ENCODE measurements at places on chromosomes 1 and 21.
A peak's percentile ranks its signal among the peaks of the same experiment; 100 is the strongest.

GRCh38 chr21:33562389-33562788, 19.6 kb downstream of the SON start:
- no peak for DNase-seq

DNA sequence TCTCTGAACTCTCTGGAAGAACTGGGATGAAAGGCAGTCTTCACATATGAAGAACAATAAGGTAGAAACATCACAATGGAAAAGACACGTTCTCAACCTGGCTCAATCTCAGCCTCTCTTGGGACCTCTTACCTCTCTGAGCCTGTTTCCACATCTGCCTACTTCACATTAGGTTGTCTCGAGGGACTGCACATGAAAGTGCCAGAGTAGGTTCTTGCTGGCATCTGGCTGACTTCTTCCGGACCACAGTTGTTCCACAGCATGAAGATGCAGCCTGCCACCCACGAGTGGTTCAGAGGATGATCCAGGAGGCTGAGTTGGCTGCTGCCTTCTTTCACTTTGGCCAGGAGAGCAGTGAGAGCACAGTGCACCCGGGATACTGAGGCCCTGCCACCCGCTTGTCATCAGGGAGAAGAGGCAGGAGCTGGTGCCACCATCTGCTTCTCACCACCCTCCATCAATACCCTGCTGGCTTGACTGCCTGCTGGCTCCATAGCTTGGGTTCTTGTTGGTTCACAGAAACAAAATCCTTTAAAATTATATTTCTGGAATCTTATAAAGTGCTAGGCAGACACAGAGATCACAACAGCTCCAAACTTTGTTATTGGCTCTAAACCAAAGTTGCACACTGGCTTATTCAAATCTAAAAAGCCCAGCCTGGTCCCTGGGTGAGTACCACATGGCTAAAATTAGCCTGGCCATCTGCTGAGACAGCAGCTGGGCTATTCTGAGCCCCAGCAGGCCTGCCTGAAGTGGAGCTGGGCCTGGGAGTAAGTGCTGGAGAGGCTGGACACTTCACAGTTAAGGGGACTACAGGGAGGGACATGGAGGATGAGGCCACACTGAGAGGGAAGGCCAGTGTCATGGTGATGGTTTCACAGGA, 46.9 kb upstream of the LIN9 start:
- DNase-seq = peak; percentile 50

DNA sequence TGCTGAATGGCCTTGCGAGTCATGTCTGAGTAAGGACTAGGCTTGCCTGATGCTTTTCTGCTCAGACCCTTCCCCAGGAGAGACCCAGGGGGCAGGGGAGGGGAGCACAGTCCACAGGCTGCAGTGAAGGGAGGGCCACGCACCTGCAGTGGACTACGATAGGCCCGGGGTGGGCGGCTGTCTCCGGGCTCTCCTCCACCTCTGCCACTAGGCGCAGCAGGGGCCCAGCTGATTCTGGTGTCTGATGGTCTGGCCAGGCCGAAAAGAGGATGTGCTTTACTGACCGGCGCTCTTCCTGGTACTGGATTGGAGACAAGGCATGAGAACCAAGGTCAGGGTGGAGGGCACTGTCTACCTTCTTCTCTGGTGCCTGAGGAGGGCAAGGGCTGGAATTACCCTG, 7.9 kb upstream of the ARL8A start:
- DNase-seq = no peak

GRCh38 chr1:83922431-83922830, 76.5 kb downstream of the TTLL7 start:
- DNase-seq = no peak

DNA sequence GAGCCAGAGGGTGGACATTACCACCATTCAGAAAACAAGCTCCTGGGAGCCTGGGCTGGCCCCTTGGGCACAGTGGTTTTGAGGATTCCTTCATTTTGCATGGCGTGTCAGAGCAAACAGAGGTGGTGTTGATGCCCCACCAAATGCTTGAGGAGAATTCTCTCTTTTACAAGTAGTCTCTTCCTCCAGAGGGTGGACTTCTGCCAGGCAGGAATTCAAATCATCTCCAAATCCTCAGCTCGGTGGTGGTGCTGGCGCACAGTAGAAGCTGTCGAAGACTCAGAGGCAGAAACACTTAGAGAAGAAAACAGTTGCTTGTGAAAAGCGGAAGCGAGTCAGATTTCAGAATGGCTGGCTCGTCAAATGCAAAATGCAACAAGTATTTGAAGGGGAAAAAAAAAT, 3.4 kb upstream of the CHI3L1 start:
- no peak for DNase-seq

DNA sequence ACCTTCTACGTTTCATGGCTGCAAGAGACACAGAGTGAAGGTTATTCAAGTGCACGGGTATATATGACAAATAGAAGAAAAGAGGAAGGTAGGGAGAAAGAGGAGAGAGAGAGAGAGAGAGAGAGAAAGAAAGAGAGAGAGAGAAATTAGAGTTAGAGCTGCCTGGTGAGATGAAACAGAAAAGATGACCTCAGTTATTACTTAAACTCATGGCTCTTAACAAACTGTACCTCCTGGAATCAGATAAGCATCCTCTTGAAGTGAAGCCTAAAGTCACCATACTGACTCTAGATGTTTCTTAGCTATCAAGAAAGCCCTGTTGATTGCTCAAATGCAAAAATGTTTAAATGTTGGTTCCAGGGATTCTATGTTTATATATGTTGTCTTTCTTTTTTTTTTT, 597.7 kb upstream of the ZP4 start:
- DNase-seq = no peak

DNA sequence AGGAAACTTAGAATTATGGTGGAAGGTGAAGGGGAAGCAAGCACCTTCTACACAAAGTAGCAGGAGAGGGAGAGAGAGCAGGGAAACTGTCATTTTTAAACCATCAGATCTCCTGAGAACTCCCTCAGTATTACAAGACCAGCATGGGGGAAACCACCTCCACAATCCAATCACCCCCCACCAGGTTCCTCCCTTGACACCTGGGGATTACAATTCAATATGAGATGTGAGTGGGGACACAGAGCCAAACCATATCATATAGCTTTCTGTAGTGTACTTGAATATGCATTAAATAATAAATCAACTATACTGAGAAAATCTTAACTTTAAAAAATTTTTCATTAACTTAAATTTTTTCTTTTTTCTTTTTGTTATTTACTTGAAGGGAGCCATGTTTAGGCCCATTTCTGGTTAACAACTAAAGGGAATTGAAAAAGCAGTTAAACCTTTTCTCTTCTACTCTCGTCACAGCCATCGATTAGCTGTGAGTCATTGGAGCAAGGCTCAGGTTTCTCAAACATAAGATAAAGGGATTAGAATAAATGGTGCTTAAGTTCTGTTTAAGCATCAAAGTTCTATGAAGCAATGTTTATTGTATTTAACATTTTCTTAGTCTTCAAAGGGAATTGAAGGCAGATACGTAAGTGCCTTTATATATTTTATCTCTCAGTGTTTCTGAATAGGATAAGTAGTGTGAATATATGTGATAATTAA, 72.2 kb upstream of the DPT start:
- no peak for DNase-seq

DNA sequence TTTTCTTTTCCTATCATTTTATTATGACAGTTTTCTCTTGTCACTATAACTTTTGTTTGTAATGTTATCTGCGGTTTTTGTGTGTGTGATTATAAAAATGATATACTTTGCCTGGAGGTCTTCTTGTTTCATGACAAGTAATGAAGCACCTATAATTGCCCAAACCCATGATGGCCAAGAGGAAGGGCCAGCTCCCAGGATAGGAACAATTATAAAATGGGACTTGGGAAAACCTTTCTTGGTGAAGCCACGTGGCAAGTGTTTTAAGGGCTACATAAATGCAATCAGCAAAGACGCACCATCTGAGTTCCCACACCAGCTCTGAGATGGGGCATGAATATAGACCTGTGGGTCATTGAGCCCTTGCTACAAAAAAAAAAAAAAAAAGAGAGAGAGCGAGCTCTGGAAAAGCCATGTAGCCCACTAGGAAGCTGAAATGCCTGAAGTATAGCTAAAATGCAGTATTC, 462.6 kb upstream of the RUNX1 start:
- no peak for DNase-seq

DNA sequence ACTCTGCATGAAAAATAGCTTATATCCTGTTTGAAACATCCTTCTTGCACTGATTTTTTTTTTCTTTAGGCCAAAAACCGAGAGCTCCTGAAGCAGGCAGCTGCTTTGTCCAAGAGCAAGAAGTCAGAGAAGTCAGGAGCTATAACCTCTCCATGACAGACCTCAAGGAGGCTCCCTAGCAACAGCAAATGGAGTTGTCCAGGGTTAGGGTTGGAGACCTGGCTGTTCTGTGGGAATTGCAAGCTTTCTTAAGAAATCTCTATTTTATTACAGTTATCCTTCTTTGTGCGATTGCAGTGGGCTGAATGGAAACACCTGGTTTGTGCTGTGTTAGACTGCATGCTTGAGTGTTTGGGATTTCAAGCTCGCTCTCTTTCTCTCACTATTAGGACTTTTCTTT, 12.6 kb upstream of the STX12 start:
- DNase-seq = no peak

DNA sequence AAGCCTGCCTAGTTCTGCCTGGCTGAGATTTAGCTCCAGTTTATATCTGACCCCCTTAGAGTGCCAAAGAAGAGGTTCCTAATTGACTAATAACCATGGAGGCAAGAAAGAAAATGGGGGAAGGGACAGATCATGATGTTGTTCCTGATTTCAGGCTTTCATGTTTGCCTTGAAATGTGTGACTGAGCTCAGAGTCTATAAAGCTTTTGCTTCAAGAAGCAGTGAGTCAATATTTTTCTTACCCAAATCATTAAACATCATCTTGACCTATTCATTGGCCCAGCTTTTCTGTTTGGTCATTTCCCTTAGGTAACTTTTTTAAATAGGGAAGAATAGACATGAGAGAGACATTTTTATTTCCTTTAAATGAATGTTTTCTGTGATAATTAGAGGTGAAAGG, 55.9 kb downstream of the HHAT start:
- DNase-seq = no peak

- no peak for DNase-seq
Measured at GRCh38 chr21:19198801-19199200, 795.2 kb upstream of the TMPRSS15 start.

DNA sequence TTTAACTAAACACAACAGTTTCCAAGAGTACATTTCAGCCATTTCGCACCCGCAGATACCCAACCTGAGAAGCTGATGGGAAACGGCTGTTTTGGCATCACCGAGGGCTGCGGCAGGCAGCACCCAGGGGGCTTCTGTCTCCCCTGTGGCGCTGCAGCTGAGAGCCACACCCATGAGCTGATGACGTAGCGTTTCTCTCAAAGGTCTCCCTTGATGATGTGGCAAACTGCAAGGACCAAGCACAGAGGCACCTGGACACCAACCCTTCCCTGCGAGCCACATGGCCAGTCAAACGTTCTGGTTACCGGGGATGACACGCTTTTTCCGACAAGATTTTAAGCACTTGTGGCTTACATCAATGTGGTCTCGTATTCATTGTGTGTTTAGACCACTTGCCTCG, 150.8 kb upstream of the ERG start:
- DNase-seq = no peak

- DNase-seq = no peak
Measured at GRCh38 chr21:31887391-31887841, 14.6 kb downstream of the HUNK start.

DNA sequence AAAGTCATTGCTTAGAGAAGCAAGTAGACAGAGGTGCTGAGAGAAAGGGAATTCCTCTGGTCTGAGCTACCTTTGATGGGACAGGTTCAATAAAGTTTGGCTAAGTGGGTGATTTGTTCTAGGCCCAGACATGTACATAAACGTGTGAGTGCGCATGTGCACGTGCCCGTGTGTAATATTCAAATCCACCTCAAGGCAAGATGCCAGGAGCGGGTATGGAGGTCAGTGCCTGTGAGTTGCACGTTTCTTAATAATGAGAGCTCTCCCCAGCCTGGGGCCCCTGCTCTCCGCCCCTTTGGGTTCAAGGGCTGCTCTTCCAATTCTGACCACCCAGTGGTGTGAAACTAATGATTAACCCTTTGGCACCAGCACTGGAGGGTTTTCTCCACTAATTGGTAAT, 53.8 kb upstream of the LMO4 start:
- DNase-seq = no peak

GRCh38 chr1:90204023-90204590, 209.2 kb downstream of the ZNF326 start:
- DNase-seq = no peak

DNA sequence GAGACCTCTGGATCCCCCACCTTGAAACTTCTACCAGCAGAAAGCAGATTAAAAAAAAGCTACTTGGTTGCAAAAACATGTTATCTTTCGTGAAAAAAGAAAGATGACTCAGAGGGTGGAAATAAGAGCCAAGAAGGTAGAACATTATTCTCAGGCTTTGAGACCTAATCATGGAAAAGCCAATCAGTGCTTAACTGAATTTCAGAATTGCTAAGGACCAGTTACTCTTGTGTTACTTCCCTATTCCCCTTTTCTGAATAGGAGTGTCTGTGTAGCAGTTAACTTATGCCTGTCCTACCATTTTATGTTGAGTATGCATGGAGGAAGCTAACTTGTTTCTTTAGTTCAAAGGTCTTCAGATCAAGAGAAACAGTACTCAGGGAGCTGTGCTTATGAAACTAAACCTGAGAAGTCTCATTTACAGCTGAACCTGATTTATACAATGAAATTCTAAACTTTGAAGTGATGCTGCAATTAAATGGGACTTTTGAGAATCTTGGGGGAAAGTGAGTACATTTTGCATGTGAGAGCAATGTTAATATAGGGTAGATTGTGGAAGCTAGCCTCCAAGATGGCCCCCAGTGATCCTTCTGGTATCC, 15.1 kb upstream of the FOXD3 start:
- no peak for DNase-seq

DNA sequence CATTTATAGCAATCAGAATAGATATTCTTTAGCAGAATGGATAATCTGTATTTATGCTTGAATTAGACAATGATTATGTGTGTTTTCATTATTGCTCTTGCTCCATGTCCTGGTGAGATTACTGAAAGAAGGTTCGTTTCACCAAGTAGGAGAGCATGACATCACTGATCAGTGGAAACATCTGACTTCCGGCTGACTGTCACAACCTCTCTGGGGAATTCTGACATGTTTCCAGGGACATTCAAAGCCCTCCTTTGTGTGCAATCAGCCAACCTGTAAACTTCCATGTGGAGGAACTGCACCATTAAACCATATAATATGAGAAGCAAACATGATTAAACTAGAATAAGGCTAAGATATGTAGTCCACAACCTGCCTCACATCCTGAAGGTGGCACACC, 424.8 kb upstream of the ADGRL4 start:
- DNase-seq = no peak

- no peak for DNase-seq
Measured at GRCh38 chr1:14352897-14353296, 245.6 kb upstream of the KAZN start.

DNA sequence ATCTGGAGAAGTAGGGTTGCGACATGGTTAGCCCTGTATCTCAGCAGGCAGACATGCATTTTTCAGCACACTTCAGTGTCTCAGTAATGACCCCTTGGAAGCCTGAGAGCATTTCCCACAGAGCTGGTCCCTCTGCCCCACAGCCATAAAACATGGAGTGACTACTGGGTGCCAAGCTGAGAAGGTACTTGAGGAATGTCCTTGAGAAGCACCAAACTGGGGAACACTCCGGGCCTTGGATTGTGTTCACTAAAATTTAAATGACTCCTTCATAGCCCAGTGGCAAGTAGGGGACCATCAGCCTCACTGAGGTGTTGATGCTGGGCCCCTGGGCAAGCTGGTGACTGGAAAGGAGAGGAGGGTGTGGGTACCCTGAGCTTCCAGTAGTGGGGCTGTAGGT, 54.7 kb downstream of the KCNJ6 start:
- DNase-seq = no peak

Data from hindlimb muscle (tissue), 1 donor.